ENCODE measurements at places on chromosomes 2 and 18.

GRCh38 chr2:150043172-150043500 lies 444.3 kb downstream of the RND3 start:
- H3K4me3 ChIP-seq: no peak overlapping the region
- H3K27me3 ChIP-seq: no peaks in the 10 kb centered on the region
- H3K4me1 ChIP-seq: no peaks in the 10 kb centered on the region
- DNase-seq: no peak

DNA sequence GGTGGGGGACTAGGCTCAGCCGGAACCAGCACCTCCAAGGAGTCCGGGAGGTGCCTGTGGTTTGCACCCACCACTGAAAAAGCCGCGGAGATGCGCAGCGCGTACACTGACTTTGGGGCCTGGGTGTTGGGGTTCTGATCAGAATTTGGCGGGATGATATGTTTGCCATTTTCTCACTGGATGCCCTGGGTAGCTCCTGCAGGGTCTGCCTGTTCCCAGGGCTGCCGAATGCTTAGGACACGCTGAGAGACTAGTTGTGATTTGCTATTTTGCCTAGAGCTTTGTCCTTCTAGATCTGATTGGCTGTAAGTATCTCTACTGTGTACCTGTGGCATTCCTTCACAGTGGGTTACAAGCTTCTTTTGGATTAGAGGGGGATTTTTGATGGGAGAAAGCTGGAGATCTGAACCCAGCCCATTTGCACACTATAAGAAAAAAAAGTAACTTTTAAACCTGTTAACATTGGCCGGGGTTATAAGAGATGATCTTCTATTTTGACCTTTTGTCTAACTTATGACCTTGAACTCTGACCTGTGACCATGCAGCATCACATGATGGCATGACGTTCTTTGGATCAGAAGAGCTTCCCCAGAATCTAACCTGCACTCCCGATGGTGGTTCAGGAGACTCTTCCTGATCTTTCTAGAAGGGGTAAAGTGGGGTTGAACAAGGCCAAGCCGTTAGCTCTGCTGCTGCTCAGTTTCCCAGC lies 1.6 kb downstream of the KCNE4 start:
- peak; percentile 35 for DNase-seq
- no peaks in the 10 kb centered on the region for H3K27me3 ChIP-seq
- no peaks in the 10 kb centered on the region for H3K36me3 ChIP-seq
- H3K27ac ChIP-seq: peak overlapping the region; percentile 83

DNA sequence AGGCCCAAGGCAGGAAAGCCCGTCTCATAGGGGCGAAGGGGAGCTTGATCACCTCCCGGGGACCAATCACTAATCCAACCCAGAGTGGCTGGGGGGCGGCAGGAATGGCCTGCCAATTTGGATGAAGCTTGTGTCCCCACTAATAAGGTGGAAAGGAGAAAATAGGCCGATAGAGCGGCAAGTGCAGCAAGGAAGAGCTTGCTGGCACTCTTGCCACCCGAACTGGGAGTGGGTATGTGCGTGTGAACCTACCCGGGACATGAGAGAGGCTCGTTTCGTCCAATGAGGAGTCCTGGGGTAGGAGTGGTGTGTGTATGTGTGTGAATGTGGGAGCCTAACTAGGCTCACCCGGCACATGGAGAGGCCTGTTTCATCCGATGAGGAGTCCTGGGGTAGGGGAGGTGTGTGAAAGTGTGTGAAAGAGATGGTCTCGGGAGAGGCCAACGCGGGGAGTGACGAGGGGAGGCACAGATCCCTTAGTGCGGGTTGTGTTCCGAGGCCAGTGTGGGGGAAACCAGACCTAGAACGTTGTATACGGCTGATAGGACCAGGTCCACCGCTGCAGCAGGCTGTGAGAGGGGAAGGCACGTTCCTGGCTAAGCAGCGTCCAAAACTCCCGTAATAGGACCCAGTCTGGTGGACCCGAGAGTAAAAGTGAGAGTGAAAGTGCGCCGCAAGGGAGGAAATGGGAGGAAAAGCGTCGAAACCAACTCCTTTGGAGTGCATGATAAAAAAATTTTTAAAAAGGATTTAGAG lies 47.1 kb upstream of the SELENOI start:
- H3K4me3 ChIP-seq: peak overlapping the region; percentile 62
- no peaks in the 10 kb centered on the region for H3K27me3 ChIP-seq
- H3K27ac ChIP-seq: peak overlapping the region; percentile 89
- no peaks in the 10 kb centered on the region for H3K36me3 ChIP-seq
- peaks cover 3% of the 10 kb centered on the region for H3K4me1 ChIP-seq

DNA sequence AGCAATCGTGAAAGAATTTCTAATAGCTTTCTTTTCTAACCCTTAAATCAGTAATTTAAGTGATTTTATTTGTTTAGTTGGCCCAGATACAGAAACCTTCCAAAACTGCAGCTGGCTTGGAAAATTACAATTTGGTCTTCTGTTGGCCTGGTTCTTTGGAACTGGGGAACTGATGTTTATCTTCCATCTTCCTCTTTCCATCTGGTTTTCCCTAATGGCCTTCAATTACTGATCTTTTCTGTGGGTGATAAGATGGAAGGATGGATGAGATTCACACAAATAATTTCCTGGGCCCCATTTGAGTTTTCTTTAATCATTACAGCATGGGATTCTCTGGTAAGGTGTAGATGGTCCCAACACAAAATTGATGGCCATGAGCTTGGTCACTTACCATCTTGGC lies 106.5 kb upstream of the CHRNA1 start:
- no peaks in the 10 kb centered on the region for H3K36me3 ChIP-seq
- H3K4me3 ChIP-seq: no peak overlapping the region
- H3K27ac ChIP-seq: no peak overlapping the region
- DNase-seq: no peak
- H3K4me1 ChIP-seq: no peaks in the 10 kb centered on the region

- no peaks in the 10 kb centered on the region for H3K36me3 ChIP-seq
- H3K4me1 ChIP-seq: no peaks in the 10 kb centered on the region
- DNase-seq: no peak
- no peaks in the 10 kb centered on the region for H3K27me3 ChIP-seq
- H3K4me3 ChIP-seq: no peak overlapping the region
- no peak overlapping the region for H3K27ac ChIP-seq
Observed at GRCh38 chr2:230160112-230160660, 59.6 kb downstream of the SP110 start.

DNA sequence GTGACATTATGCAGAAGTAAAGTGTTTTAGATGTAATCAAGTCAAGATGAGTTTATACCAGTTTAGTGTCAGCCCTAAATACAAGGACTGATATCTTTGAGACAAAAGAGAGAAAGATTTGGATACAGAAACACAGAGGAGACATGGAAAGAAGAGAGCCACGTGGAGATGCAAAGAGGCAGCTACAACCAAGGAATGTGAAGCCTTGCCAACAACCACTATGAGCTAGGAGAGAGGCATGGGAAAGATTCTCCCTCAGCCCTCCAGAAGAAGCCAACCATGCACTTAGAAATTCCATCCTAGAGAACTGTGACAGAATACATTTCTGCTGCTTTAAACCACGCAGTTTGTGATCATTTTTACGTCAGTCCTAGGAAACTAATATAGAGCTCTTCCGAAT lies 217.2 kb downstream of the DOK6 start:
- H3K27me3 ChIP-seq: no peaks in the 10 kb centered on the region
- H3K27ac ChIP-seq: no peak overlapping the region
- no peak for DNase-seq
- no peaks in the 10 kb centered on the region for H3K4me1 ChIP-seq
- H3K36me3 ChIP-seq: no peaks in the 10 kb centered on the region

DNA sequence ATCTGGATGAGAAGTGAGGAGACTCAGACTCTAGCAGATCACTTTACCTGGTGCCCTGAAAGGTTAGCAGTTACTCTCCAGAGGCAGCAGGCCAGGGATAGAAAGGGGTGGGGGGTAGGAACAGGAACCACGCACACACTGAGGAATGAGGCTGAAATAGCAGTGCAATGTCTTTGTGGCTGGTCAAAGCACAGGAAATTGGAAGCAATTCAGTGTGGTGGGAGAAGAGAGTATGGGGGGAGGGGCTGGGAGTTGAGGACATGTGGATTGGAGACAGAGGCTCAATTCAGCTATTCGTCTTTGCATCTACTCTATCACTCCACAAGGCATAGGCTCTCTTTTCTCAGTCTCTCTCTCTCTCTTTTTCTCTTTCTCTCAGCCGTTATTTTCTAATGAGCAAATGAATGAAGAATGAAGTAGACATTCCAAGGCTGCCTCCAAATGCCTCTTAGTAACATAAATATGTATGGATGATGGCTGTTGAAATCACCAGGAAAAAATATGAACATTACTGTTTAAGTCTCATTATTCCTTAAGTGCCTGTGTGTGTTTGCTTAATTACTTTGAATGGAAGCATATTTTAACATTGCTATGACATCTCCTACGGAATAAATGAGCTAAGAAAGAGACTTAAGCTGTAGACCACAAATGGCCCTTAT lies 979.4 kb downstream of the TSN start:
- H3K4me1 ChIP-seq: no peaks in the 10 kb centered on the region
- no peak overlapping the region for H3K4me3 ChIP-seq
- H3K36me3 ChIP-seq: no peaks in the 10 kb centered on the region

GRCh38 chr2:187851955-187852561 lies 297.8 kb upstream of the TFPI start:
- H3K27ac ChIP-seq: no peak overlapping the region
- no peaks in the 10 kb centered on the region for H3K27me3 ChIP-seq
- H3K4me1 ChIP-seq: no peaks in the 10 kb centered on the region

- H3K27me3 ChIP-seq: no peaks in the 10 kb centered on the region
- DNase-seq: no peak
- no peaks in the 10 kb centered on the region for H3K4me1 ChIP-seq
- no peaks in the 10 kb centered on the region for H3K36me3 ChIP-seq
- no peak overlapping the region for H3K4me3 ChIP-seq
Observed at GRCh38 chr18:51137026-51137729, 60.3 kb downstream of the MEX3C start.

DNA sequence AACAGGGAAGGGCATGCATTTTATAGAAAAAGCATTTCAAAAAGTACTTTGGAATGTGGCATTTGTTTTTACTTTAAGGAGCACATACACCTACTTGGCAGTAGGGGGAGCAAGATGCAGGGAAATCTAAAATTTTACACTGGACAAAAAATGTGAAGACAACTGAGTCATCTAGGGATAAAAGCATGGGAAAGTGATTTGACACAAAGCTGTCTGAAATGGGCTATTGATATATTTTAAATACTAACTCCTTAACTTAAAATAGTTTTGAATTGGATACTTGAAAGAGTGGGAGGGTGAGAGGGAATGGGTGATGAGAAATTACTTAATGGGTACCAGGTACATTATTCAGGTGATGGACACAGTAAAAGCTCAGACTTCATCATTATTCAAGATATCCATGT lies 15.8 kb downstream of the TMEM200C start:
- no peak overlapping the region for H3K4me3 ChIP-seq
- H3K27me3 ChIP-seq: no peaks in the 10 kb centered on the region
- H3K27ac ChIP-seq: no peak overlapping the region
- H3K36me3 ChIP-seq: no peaks in the 10 kb centered on the region
- no peak for DNase-seq

DNA sequence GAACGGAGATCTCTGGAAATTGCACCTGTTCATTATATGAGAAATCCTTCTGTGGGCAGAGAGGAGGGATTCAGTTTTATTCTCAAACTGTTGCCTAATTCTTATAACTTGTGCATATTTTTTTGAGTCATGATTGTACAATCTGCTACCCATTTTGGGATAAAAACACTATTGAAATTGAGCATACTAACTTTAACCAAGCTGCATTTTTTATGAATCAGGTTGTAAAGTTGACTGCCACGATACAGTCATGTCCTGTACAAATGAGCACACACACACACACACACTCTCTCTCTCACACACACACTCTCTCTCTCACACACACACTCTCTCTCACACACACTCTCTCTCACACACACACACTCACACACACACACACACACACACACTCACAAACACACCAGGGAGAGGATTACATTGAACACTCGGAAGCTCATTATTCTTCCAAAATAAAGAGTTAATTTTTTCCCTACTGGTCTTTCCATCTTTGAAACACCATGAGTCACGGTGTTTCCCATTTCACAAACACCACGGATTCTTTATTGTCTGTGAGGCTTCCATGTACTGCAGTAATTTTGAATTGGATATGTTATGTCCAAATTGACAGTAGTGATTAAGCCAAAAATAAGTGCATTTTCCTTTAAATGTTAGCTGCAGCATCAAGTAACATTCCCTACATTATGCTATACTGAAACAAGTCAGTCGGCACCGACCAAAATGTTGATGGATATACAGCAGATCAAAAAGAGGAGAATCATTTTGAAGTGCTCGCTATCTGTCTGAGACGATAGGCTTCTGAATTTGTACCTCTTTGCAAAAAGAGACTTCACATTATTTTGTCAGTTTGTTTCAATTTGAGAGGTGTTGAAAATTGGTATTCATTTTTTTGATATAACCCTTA lies 216.9 kb downstream of the ARHGAP15 start:
- H3K4me1 ChIP-seq: no peaks in the 10 kb centered on the region
- DNase-seq: no peak
- H3K4me3 ChIP-seq: no peak overlapping the region
- no peaks in the 10 kb centered on the region for H3K27me3 ChIP-seq
- no peaks in the 10 kb centered on the region for H3K36me3 ChIP-seq

GRCh38 chr2:130835766-130836015 lies 1.0 kb upstream of the ARHGEF4 start:
- no peaks in the 10 kb centered on the region for H3K36me3 ChIP-seq
- H3K4me3 ChIP-seq: no peak overlapping the region
- H3K4me1 ChIP-seq: no peaks in the 10 kb centered on the region
- peaks cover 3% of the 10 kb centered on the region for H3K27me3 ChIP-seq

GRCh38 chr2:118065921-118066511 lies 22.3 kb upstream of the INSIG2 start:
- DNase-seq: no peak
- no peaks in the 10 kb centered on the region for H3K27me3 ChIP-seq
- H3K4me3 ChIP-seq: no peak overlapping the region
- no peaks in the 10 kb centered on the region for H3K4me1 ChIP-seq

DNA sequence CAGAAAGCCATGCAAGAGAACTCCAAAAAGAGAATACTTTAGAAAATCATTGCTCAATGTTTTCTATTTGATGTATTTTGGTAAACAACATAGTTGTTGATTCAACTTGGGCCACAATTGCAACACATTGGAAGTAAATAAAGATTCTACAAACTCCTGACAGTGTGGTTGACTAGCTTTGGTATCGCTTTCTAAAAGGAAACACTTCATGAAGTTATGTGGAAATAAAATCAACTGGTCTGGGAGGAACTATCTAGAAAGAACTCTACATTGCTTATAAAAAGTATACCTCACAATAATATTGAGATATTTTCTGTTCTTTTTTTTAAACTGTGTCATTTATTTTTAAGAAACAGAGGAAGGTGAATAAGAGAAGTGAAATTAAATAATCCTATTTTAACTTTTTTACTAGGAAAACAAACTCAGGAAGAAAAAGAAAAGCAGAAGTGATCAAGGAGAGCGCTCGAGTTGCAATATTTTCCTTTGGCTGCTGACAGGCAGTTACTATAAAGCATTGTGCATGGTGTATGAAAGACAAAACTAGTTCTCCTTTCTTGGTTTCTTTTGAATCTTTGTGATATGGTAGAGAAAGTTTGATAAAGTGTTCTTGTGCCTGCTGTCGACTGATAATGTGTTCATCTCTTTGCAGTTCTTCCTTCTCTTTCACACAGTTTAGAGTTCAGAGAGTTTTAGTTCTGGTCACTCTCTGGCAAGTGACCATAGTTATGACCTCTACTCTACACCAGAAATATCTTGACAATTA lies 3.0 kb downstream of the DHRS9 start:
- no peak for DNase-seq
- H3K4me3 ChIP-seq: no peak overlapping the region
- no peak overlapping the region for H3K27ac ChIP-seq
- H3K4me1 ChIP-seq: no peaks in the 10 kb centered on the region

All from uterus (tissue), 4 donors.